ENCODE measurements at places on chromosomes 7 and 10. TPM values are rescaled to one million over a fixed set of nuclear protein-coding genes. Genes with fewer than 3 reads are reported as not detected.
A peak's percentile ranks its signal among the peaks of the same experiment; 100 is the strongest.

DNA sequence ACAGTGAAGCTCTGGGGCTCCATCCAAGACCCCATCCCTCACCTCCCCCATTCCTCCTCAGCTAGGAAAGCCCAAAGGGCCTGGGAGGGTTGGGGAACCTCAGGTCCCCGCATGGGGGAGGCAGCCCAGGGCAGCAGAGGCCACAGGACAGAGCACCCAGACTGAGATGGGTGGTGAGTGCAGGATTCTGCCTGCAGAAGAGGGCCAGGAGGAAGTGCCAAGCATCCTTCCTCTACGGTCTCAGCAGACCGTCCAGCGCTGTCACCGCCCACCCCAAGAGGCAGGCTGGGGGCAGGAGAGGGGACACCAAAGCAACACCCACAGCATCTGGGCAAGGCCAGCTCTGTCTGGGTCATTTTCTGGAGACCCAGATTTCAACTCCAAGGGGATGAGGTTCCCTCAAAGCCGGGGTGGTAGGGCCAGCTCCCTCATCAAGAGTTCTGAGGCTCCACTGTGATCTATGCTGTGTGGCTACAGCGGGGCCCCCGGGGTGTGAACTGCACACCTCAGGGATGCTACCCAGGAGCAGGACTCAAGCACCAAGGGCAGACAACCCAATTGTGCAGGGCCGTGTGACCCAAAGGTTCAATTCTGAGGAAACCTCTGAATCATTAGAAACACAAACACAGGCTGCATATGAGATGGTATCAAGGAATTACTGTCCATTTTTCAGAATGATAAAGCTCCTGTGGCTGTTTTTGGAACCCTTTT lies 46.8 kb downstream of the CAMK2B start:
- DNase-seq, result peak; percentile 11

- no peak for DNase-seq
These were observed 54.6 kb upstream of the ZNF32 start for GRCh38 chr10:43703286-43703685.

POT1 gene
- total RNA-seq, result 14.6 TPM

- DNase-seq, result peak; percentile 10
These were observed 67.3 kb downstream of the GLCCI1 start for GRCh38 chr7:8035647-8036518.

DNA sequence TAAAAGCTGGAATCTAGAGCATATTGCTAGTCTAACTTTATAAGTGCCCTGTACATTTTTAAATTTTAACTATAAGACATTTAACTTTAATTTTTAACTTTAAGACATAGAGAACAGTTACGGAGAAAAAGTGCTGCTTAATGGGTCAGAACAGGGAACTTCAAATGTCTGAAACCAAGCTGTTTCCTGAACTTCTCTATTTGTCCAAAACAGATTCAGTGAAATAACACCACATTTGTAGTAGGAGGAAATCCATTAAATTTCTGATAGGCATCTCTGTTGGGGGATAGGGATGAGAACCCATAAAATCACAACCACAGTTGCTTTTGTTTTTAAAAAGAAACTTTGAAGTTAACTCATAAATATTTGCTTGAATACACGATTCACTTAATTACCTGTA lies 170.8 kb upstream of the ANK3 start:
- no peak for DNase-seq

- DNase-seq, result no peak
These were observed 252.3 kb upstream of the MKLN1 start for GRCh38 chr7:131075406-131075805.

- no peak for DNase-seq
These were observed 1.9 kb downstream of the DLX5 start for GRCh38 chr7:97022491-97023306.

LRIT1 gene
- total RNA-seq, result not detected

GRCh38 chr10:104559935-104560334 lies 81.2 kb upstream of the SORCS3 start:
- no peak for DNase-seq

GRCh38 chr10:126357169-126357568 lies 31.1 kb downstream of the ADAM12 start:
- no peak for DNase-seq

DNA sequence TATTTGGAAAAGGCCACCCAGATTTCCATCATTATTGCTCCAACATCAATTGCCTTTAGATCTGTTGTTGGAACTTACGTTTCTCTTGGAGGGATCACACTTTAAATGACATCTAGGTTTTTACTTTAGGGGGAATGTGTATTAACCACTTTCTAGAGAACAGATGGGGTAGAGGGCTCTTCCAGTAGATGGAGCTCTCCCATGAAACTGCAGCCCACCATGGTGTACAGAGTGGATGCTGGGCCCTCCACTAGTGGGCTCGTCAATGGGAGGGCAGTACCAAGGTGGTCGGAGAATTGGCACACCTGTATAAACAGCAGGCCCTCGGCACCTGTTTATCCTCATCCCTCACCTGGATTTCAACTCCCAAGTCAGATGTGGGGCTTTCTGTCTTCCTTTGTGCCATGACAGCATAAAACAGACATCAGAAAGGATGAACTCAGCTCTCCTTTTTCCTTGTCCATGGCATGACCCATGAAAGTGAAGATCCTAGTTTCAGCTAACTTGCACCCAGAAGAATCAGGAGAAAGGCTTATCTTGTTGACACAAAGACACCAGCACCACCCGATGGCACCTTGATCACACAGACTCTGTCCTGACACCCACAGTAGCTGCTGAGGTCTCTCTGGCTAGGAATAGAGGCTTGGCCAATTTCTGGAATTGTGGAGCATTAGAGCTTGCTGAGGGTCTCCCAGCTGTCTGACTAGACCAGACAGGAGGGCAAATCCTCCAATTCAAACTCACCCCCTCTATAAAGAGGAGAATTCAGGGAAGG lies 150.5 kb downstream of the CYP26A1 start:
- no peak for DNase-seq

SKAP2 gene
- total RNA-seq, result 17.3 TPM

DNA sequence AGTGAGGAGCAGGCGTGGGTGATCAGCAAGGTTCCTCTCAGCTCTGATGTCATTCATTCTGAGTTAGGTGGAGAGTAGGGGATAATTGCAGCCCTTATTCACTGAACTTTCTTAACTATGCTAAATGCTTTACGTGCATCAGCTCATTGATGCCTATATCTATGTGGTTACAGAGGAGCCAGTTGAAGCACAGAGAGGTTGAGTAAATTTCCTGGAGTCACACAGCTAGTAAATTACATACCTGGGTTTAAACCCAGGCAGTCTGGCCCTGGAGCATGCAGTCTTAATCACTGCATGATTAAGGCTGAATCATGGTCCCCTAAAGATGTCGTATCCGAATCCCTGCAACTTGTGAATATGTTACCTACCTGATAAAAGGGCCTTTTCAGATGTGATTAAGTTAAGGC lies 99.6 kb downstream of the GRK5 start:
- peak; percentile 26 for DNase-seq

C10orf53 gene
- not detected for total RNA-seq

- peak; percentile 86 for DNase-seq
These were observed 184.7 kb downstream of the FRMD4A start for GRCh38 chr10:14146025-14146424.

DNA sequence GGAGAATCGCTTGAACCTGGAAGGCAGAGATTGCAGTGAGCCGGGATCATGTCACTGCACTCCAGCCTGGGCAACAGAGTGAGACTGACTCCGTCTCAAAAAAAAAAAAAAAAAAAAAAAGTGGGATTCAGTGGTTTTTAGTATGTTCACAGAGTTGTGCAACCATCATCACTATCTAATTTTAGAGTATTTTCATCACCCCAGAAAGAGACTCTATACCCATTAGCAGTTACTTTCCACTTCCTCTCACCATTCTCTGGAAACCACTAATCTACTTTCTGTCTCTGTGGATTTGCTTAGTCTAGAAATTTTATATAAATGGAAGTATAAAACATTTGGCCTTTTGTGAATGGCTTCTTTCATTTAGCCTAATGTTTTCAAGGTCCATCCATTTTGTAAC lies 113.4 kb downstream of the ST7 start:
- no peak for DNase-seq

DNA sequence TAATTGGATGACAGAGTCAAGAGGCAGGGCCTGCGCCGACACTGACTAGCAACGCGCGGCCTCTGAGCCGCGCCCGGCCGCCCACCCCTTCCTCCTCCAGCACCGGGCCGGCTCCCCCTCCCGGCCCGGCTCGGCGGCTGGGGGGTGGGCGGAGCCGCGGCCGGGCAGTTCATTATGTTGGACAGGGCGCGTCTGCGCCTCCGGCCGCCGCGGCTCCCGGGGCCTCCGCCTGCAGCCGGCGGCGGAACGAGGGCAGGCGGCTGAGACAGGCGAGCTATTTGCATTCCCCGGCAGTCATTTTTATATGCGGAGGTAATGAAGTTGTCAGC lies 106.7 kb downstream of the SNX10 start:
- peak; percentile 27 for DNase-seq

GIMAP4 gene
- total RNA-seq, result not detected

- no peak for DNase-seq
These were observed 99.3 kb upstream of the FAM20C start for GRCh38 chr7:92888-93672.

- no peak for DNase-seq
These were observed 72.7 kb downstream of the CFAP46 start for GRCh38 chr10:132869621-132870020.

- DNase-seq, result peak; percentile 92
These were observed 117.2 kb upstream of the ADCY1 start for GRCh38 chr7:45456747-45457524.

GRCh38 chr7:86411814-86412213 lies 231.9 kb upstream of the GRM3 start:
- DNase-seq, result peak; percentile 20

DNA sequence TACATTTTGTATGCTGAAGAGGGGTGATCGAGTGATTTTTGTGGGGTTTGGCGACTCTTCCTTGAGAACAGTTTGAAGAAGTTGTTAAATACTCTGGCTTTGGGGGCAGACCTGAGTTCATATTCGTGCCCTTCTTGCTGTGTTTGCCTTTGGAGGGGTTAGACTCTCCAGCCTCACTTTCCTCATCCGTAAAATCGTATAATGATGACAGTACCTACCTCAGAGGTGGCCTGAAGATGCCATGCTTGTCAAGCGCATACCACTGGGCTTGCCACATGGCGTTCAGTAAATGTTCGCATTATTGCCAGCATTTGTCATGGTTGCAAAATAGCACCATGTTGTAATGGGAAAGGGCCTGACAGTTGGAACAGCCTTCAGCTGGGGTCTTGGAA lies 1.3 kb downstream of the STK17A start:
- DNase-seq, result peak; percentile 71

DNA sequence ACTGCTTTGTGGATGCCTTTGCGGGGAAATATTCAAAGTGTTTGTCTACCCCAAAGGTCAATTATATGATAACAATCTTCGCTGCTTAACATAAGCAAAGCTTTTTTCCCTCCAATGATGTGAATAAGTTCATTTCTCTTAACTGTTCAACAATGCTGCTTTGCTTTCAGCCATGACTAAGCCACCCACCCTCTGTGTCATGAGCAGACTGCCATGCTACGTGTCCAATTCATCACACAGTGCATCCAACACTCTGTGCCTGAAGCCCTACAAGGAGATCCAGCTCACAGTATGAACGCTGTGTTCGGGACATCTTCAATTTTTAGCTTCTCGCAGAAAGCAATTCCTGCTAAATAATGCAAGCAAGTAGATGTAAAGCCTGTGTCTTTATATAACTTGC lies 5.7 kb upstream of the TAS2R40 start:
- peak; percentile 78 for DNase-seq

DNA sequence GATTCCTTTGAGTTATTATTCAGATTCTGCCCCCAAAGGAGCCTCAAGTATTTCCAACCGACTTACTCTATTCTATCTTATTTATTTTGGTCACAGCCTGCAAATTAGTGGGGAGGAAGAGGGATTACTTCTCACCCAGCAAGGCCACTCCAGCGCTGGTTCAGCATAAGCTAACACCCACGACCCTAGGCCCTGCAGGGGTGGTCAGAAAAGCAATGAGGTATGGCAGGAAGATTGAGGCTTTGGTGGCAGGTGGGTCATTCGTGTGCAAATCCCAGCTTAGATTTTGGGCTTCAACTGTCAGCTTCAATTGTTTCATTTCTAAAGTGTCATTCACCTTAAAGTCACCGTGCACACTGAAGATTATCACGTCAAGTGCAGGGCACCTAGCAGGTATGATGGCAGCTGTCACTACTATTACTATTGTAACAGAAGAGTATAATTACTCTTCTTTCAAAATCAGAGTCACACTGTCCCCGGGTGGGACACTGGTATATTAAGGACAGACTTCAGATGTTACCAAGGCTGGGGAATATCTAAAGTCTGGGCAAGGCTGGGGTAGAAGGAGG lies 48.8 kb upstream of the OPTN start:
- DNase-seq, result no peak

CALML5 gene
- not detected for total RNA-seq

DNA sequence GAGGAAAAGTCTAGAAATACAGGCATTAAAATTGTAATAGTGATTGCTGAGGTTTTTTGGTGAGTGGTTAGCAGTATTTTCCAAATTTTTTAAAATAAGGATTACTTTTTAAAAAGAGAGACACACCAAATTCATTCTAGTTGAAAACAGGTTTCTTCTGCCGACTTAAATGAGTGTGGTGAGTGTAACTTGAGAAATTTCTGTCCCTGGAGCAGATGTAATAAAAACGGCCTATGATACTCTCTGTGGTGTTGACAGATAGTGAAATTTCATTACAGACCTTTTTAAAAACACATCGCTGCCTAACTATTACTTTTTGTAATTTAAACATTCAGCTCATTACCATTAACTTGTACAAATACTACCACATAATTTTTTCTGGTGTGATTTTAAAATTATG lies 90.1 kb downstream of the CYP51A1 start:
- DNase-seq, result no peak

GRCh38 chr7:25698451-25699113 lies 453.4 kb upstream of the NFE2L3 start:
- DNase-seq, result no peak

SGCE gene
- total RNA-seq, result 38.3 TPM

GRCh38 chr10:15096661-15097010 lies 519 bp upstream of the RPP38 start:
- no peak for DNase-seq

SEPHS1 gene
- total RNA-seq, result 57.0 TPM

GRCh38 chr10:115065801-115066200 lies 27.4 kb upstream of the ATRNL1 start:
- DNase-seq, result no peak

DNA sequence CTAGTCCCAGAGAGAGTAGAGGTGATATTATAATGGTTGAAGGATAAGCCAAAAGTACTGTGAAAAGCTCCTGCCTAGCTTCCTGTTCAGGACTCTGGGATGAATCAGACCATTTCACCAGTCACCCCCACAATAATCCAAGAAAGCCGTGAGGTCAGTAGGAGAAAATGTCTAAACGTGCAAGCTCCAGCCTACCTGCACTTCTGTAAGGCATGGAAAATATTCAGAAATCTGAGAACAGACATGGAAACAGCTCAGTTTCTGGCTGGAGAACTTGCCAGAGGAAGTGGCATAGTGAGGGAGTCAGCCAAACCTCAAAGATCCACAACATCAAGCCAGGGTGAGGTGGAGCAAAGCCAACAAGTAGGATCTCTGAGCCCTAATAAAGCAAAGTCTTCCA lies 58.2 kb downstream of the ELAPOR2 start:
- DNase-seq, result peak; percentile 57

PLEKHS1 gene
- total RNA-seq, result not detected

Data from astrocyte (in vitro differentiated cells and primary cell).